ENCODE measurements at places on chromosomes 3 and 15.
A peak's percentile ranks its signal among the peaks of the same experiment; 100 is the strongest.

- DNase-seq: no peak
Measured at GRCh38 chr15:63599401-63600000, 2.3 kb downstream of the FBXL22 start.

GRCh38 chr3:125261031-125261430, 48.5 kb upstream of the SLC12A8 start:
- DNase-seq: no peak

DNA sequence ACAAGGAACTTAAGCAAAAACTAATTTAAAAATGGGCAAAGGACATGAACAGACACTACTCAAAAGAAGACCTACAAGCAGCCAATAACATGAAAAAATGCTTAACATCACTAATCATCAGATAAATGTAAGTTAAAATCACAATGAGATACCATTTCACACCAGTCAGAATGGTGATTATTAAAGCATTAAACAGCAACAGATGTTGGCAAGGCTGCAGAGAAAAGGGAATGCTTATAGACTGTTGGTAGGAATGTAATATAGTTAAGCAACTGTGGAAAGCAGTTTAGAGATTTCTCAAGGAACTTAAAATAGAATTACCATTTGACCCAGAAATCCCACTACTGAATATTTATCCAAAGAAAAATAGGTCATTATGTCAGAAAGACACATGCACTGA, 482.2 kb downstream of the SQOR start:
- DNase-seq: no peak

GRCh38 chr15:62593681-62594399, 428.8 kb upstream of the C2CD4B start:
- DNase-seq: no peak

DNA sequence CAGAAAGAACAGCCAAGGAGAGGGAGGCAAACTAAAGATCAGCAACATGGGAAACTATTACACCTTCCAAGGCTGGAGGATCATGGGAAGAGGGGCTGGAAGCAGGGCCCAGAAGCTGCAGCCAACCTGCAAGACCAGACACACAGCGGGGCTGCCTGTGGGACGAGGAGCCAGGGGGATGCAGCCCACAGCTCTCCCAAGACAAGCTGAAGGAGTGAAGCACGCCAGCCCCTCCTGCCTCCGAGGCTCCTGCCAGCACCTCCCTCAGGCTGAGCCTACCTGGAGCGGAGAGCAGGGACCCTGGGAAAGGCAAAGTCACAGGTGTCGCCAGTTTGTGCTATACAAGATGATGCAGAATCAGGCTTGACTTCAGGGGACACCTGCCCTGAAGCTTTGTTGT, 133.3 kb downstream of the OSBPL10 start:
- no peak for DNase-seq

DNA sequence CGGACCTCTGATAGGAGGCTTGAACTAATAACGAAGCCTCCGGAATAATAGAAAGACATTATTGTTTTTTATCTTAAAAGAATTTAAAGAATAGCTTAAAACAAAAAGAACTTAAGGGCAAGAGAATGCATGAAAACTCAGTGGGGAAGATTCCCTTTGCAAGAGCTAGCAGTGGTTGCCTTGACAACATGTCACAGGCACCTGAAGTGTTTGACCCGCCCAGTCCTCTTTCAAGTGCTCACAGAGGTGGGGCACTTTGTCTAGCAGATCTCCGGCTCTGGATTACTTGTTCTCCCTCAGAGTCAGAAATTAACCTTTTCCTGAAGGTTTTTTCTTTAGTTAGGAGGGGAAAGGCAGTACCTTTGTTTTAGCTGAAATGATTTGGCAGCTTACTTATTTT, 37.8 kb downstream of the LARS2 start:
- no peak for DNase-seq

GRCh38 chr3:147141516-147142288, 264.6 kb downstream of the ZIC4 start:
- no peak for DNase-seq

DNA sequence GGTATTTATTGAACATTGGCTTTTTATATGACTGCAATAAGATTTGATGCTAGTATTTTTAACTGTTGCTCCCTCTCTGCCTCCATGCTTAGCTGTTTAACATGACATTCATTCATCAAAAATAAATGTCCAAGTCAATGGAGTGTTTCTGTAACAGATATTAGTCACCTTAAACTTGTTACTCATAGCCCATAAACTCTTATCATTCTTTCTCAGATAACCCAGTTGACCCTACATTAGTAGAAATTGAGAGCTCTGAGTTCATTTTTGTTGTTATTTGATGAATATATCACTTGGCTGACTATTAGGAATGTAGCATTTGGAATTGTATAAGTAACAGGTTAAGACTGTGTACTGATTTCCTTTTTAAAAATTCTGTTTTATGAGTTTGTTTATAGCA, 201.1 kb downstream of the UBE2E2 start:
- no peak for DNase-seq

- DNase-seq: no peak
Measured at GRCh38 chr15:52405856-52406255, 110.3 kb upstream of the MYO5C start.

- no peak for DNase-seq
Measured at GRCh38 chr15:58535894-58536293, 104.1 kb downstream of the LIPC start.

- no peak for DNase-seq
Measured at GRCh38 chr15:50880651-50881114, 27.8 kb upstream of the AP4E1 start.

GRCh38 chr3:185558395-185558794, 6.0 kb upstream of the LIPH start:
- no peak for DNase-seq

DNA sequence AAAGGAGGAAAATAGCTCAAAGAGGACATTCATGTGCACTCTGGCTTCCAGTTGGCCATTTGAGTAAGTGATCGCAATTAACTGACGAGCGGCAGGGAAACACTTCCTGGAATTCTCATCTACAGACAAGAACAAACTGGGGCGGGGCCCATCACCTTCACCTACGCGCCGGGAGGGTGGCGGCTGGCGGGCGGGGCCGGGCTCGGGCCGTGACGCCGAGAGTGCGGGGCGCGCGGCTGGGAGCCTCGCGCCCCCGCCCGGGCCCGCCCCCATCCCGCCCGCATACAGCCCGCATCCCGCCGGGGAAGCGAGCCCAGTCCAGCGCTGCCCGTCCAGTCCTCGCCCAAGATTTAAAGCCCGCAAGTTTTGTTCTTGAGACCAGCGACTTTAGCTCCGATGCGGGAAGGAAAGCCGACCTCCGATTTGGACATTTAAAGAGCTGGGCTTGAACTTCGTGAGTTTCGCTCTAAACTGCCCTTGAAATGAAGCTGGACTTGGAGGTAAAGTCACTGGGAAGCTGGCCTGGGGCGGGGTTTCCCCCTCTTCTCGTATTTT, at the start of gene B3GNT5:
Gene B3GNT5 (plus strand): TSS at position 281 of the 555 bp plus-strand sequence. CDS start 16,546 bp downstream, outside the sequence.
- DNase-seq: peak; percentile 27

DNA sequence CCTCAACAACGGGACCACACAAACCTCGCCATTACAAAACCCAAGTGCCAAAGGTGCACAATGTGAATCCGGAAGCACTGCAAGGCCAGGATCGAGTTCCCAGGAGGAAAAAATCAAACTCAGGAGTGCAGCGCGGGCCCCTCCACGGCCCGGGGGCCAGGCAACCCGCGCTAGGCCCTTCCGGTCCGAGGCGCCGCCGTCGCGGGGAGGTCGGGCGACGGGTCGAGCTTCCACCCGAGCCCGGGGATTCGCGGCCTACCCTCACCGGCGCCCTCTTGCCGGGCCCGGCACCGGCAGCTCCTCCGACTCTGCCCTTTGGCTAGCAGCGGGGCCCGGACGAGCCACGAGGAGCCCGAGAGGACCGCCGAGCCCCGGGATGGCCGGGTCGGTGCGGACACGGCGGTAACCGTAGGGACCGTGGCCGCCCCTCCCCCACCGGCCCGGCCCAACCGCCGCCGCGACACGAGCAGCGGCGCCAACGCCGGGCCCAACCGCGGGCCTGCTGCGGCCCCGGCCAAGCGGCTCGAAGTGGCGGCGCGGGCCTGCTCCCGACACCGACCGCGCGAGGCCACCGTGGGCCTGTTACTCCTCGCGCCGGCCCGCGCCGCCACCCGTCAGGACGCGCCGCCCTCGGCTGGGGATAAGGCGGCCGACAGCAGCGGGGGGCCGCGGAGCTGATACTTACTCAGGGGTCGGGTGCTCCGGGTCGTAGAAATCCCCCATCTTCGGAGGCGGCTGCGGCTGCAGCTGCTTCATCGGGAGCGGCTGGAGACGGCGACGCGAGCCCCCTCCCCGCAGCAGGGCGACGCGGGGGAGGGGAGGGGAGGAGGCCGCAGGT, 525 bp downstream of the SETD2 start:
- peak; percentile 47 for DNase-seq

DNA sequence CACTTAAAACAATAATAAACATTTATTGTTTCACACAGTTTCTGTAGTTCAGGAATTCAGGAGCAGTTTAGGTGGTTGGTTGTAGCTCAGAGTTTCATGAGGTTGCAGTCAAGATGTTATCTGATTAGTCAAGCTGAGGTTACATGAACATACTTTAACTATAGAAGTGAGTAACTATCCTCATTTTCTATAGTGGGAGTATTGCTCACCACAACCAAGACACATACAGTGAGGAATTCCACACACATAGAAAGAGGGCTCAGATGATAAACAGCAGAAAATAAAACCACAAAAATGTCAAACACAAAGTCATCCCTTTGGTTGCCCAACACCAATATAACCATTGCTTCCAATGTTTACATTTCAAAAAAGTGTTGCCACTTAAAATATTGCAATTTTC, 13.6 kb downstream of the SCN11A start:
- no peak for DNase-seq

DNA sequence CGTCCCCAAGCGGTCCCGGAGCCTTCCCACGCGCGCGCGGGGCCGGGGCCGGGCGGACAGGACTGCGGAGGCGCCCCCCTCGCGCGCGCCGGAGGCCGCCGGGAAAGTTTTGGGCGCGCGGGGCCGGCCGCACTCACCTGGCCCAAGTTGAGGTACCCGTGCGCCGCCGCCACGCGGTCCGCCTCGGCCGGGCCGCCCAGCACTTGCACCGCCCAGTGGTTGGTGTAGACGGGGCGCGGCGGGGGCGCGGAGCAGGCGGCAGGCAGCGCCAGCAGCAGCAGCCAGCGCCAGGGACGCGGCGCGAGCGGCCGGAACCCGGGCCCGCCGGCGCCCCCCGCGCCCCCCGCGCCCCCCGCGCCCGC, 289 bp downstream of the PCSK6 start:
- no peak for DNase-seq

DNA sequence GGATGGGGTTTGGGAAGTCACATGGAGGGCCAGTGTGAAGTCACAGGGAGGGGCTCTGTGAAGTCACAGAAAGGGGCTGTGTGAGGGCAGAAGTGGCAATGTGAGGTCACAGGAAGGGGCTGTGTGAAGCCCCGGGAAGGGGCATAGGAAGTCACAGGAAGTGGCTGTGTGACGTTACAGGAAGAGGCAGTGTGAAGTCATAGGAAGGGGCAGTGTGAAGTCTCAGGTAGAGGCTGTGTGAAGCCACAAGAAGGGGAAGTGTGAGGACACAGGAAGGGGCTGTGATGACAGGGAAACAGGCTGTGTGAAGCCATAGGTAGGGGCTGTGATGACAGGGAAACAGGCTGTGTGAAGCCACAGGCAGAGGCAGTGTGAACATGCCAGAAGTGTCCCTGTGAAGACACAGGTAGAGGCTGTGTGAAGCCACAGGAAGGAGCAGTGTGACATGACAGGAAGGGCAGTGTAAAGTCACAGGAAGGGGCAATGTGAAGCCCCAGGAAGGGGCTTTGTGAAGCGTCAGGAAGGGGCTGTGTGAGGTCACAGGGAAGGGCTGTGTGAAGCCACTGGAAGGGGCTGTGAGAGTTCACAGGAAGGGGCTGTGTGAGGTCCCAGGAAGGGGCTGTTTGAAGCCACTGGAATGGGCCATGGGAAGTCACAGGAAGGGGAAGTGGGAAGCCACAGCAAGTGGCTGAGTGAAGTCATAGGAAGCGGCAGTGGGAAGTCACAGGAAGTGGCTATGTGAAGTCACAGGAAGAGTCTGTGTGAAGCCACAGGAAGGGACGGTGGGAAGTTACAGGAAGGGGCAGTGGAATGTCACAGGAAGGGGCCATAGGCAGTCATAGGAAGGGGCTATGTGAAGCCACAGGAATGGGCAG, 37.1 kb downstream of the GASK1A start:
- no peak for DNase-seq

GRCh38 chr15:39468828-39469227, 112.1 kb upstream of the THBS1 start:
- DNase-seq: no peak

DNA sequence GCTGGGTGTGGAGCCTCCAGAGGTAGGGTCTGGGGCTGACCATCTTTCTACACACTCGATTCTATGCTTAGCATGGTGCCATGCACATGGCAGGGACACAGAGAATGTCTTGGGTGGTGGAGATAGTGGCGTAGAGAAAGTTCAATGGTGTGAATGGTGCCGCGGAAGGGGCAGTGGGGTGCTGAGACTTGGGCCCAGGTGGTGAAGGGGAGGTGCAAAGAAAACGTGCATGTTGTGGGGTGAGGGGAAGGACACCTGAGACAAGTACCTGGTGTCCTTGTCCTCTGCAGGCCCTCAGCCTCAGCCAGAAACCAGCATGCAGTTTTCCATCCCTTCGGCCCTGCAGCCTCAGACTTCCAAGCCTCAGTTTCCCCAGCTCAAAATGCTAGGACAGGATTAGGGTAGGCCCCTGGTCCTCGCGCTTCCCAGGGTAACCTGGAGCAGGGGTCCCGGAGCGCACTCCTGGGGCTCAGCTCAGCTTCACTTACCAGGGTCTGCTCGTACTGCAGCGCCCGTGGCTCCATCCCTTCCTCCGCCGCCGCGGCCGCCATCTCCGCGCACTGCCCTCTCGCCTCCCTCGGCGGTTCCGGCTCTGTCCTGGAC, 375 bp downstream of the CLCN2 start:
- no peak for DNase-seq

- DNase-seq: no peak
Measured at GRCh38 chr3:185046164-185046515, 106.7 kb downstream of the C3orf70 start.

- DNase-seq: no peak
Measured at GRCh38 chr3:105767776-105768175, 101.0 kb downstream of the CBLB start.

DNA sequence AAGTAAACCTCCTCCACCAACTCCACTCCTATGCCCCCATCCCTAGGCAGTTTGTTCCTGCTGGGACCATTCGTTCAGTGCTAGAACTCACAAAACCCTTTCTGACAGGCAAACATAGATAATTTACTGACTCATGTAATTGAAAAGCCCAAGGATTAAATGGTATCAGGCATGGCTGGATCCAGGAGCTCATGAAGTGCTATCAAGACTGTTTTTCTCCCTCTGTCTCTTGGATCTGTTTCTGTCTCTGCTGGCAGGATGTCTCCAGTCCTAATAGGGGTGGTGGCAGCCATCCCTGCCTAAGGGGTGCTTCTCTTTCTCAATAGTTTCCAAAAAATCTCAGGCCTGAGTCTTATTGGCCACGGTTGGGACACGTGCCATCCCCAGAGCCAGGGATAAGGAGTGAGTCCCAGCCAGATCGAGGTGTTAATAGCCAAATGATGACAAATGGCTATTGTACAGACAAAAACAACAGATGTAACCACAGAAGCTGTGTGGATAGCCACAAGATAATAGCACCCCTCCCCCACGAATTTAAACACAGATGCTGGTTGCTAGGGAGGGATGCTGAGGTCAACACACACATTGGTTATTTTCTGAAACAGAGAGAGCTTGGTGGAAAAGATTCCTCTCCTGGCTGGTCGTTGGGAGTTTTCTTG, 168.6 kb downstream of the SHQ1 start:
- DNase-seq: no peak

- no peak for DNase-seq
Measured at GRCh38 chr3:109831403-109831802, 494.1 kb upstream of the DPPA4 start.

Measured in stimulated activated CD4-positive, alpha-beta T cell treated with anti-CD3 and anti-CD28 coated beads, TNF-alpha, amount 100 ng/mL, for 1 hour (primary cell).